Endothelial cell of umbilical vein (primary cell): ENCODE measurements at places on chromosomes 11 and 22. TPM values are rescaled to one million over a fixed set of nuclear protein-coding genes. Genes with fewer than 3 reads are reported as not detected.

COPB1 gene
- 47.8 and 61.1 TPM in 2 replicates for polyA plus RNA-seq

OR52D1 gene
- polyA plus RNA-seq = not detected in 2 replicates

GRCh38 chr11:33027846-33028536, 11.4 kb upstream of the TCP11L1 start:
- no peak for DNase-seq

DNA sequence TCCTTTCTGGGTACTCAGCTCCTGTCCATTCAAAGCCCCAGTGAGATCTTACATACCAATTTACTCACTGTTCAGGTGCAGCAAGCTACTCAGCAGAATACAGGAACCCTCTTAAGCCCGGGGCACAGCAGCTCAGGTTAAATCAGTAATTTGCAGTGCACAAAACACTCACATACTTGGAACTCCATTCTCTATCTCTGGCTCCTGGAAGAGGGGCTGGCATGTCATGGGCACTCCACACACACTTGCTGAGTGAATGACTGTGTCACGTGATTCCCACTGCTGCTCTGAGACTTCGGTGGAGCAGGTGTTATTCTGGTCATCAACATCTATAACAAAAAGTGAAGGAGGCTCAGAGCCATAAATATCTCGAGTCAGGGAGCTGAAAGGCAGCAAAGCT, 157.3 kb upstream of the BDNF start:
- no peak for DNase-seq

DNA sequence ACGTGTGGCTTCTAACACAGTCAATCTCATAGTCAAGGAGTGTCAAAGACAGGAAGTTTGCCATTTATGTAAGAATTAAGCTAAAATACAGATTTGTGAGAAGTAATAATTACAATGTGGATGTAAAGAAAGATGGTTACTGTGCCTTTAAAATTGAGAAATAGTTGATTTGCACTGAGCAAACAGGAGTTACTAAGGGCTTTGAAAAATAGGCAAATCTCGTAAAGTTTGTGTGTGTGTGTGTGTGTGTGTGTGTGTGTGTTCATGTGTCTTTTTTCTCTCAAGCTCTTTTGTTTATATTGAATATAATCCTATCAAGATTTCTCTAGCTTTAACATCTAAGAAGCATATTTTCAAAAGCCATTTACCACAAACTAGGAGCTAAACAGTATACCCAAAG, 2284.5 kb downstream of the LRRC4C start:
- DNase-seq = no peak

- DNase-seq = peak; percentile 97
These were observed 8.8 kb upstream of the DKK3 start for GRCh38 chr11:12017243-12017678.

UBQLNL gene
- 0.48 and 0.54 TPM in 2 replicates for polyA plus RNA-seq

- DNase-seq = peak; percentile 39
These were observed 37.6 kb upstream of the DKK3 start for GRCh38 chr11:12045914-12046635.

H19 gene
- 0.21 and 0.68 TPM in 2 replicates for polyA plus RNA-seq

GRAP2 gene
- polyA plus RNA-seq = 0.04 TPM in 1 of 2 replicates, not detected in the other

DNA sequence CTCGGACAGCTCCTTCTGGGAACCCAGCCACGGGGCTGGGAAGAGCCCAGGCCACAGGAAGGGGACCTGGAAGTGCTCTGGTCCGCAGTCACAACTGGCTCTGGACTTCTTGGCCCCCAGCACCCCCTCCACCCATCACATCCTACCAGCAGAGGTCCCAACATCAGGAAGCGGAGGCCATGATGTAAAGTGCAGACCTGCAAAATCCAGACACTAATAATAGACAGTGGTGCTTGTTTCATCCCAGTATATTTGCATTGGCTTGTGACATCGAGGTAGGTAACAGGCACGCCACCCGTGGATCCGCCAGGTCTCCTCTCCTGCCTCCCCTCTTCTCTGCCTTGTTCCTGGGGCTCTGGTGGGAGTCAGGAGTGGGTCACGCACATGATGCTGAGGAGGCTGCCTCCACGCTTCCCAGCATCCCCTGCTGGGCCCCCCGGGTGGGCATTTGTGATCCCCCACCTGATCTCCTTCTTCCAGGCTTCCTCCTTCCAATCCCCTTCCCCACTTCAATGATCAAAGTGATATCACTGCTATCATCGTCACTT, 1454.0 kb downstream of the BRD1 start:
- no peak for DNase-seq

DNA sequence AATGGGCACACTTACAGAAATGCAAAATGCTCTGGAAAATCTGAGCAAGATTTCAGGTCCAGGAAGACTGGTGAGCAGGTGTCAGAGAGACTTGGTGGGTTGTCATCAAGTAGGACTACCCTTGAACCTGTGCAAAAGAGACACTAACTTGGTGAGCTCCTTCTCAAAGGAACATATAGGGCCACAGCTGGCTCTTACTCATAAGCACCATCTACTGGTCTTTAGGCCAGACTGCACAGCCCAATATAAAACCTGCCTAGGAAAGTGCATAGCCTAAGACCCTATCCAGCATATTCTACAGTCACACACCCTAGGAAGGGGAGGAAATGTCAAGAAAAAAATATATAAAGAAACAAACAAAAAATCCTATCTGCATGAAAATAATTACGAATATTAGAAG, 18.2 kb upstream of the OR10W1 start:
- DNase-seq = peak; percentile 53

PRRG4 gene
- polyA plus RNA-seq = not detected in 2 replicates

DNA sequence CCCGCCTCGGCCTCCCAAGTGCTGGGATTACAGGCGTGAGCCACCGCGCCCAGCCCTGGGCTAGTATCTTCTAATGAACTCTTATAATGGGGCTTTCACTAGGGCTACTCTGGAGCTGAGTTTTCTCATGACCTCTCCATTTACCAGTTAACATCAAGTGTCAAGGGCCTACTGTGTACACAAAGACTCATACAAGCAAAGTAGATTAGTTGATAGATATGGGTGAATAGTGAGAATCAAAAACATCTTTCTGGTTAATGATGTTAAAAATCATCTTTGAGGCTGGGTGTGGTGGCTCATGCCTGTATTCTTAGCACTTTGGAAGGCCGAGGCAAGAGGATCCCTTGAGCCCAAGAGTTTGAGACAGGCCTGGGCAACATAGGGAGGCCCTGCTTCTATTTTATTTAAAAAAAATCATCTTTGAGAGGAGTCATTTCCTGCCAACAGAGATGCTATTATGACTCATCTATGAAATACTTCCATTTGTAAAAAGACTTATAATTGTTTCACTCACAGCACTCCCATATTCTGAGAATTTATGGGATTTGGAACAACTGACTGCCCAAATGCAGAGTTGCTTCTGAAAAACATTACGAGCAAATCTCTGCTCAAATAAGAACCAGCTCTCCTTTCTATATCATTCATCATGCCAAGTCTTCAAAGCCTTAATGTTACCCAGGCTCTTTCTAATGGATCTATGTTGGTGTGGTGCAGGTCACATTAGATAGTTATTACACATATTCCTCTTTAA, 57.0 kb downstream of the GDPD4 start:
- DNase-seq = peak; percentile 83

DNA sequence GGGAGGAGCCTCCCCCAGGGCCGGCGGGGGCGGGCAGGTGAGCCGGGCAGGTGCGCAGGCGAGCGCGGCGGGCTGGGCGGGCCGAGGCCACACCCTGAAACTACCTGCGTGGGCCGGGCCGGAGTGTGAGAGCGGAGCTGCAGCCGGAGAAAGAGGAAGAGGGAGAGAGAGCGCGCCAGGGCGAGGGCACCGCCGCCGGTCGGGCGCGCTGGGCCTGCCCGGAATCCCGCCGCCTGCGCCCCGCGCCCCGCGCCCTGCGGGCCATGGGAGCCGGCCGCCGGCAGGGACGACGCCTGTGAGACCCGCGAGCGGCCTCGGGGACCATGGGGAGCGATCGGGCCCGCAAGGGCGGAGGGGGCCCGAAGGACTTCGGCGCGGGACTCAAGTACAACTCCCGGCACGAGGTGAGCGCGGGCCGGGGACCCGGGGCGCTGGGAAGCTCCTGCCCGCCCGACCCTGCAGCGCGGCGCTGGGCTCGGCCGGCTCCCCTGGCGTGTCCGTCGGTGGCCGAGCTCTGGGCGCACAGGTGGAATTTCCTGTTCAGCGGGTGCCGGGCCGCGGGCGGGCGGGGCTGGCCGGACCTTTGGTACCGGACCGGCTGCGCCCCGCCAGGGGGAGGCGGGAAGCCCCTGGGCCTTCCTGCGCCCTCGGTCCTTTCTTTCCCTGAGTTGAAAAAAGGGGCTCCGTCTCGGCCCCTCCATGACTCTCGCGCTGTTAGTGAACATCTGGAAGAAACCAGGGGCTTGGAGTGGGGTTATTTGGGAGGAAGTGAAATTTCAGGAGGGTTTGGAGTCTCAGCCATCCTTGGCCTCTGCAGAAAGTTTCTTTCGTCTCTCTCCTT, at the start of gene ST14:
ST14 (plus strand) TSS at position 126 of the 841 bp plus-strand sequence; CDS start at position 324, 198 bp downstream.
- no peak for DNase-seq

DNA sequence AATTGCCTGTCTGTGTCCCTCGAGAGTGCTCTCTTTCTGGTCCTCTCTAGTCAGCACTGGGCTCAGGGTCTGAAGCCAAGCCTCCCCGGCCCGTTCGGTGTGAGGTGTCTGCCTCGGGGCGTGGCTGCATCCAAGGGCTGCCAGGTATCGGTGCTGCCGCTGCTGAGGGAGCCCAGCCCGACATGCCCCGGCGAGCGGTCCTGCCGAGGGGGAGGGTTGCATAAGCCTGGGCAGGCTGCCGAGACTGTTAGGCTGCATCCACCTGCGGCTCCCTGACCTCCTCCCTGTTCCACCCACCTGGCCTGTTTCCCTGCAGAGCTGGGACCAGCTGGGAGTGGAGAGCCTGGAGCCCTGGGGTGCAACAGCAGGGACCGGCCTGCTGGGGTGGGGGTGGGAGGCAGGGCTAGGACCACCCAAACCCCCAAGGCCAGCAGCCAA, 6.3 kb downstream of the OVOL1 start:
- no peak for DNase-seq

CCDC117 gene
- 4.2 and 5.5 TPM in 2 replicates for polyA plus RNA-seq

DNA sequence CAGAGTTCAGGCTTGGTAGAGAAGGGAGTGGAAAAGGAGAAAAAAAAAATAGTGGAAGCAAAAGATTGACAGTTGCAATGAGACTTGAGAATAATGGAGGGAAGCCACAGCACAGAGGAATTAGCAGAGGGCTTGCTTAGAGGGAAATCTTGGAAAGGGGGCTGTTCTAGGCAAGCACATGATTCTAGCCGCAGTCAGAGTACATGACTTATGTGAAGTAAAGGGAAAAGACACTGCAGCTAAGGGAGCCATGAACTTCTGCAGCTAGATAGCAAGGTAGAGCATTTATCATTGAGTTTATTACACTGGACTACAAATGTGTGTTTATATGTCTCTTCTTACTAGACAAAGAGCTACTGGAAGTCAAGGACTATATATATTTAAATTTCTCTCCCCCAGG, 144.0 kb upstream of the OPCML start:
- no peak for DNase-seq

DNA sequence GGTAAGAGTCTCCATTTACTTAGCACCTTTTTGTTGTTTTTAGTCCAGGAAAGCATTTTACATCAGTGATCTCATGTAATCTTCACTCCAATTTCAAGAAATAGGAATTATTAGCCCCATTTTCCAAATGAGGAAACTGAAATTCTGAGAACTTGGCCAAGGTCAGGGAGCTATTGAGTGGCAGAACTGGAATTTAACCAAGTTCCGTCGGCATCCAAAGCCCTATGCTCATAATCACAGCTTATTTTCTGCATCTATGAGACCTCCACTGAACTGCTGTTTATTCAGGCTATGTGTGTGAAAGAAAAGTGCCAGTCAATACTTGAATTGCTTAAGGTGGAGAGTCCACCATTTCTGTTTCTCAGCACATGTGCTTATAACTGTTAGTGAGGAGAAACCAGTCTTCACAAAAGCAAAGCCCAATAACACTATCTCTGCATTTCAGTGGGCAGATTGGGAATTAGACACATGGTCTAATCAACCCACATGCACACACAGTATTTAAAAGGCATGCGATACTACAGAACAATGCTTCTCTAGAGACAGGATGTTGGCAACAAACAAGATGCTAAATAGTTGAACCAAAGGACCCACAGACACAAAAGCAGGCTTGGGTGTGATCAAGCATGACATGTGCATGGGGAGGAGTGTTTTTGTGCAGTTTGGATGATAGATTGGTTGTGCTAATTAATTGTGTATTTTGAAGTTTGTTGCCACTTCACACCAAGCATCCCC, 780.6 kb downstream of the OPCML start:
- DNase-seq = no peak

DNA sequence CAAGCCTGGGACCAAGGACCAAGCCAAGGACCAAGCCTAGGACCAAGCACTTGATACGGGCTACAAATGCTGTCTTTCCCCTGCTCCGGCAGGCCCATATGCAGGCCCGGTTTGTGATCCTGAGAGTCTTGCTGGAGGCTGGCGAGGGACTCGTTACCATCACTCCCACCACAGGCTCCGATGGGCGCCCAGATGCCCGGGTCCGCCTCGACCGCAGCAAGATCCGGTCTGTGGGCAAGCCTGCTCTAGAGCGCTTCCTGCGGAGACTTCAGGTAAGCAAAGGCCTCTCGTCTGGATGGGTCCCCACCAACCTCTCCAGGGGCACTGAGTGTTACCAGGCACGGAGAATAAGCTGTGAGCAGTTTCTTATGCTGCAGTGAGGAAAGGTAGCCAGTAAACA, 13.2 kb upstream of the BBS1 start:
- DNase-seq = no peak

GRCh38 chr22:46443850-46444389, 93.5 kb downstream of the CELSR1 start:
- DNase-seq = no peak

DNA sequence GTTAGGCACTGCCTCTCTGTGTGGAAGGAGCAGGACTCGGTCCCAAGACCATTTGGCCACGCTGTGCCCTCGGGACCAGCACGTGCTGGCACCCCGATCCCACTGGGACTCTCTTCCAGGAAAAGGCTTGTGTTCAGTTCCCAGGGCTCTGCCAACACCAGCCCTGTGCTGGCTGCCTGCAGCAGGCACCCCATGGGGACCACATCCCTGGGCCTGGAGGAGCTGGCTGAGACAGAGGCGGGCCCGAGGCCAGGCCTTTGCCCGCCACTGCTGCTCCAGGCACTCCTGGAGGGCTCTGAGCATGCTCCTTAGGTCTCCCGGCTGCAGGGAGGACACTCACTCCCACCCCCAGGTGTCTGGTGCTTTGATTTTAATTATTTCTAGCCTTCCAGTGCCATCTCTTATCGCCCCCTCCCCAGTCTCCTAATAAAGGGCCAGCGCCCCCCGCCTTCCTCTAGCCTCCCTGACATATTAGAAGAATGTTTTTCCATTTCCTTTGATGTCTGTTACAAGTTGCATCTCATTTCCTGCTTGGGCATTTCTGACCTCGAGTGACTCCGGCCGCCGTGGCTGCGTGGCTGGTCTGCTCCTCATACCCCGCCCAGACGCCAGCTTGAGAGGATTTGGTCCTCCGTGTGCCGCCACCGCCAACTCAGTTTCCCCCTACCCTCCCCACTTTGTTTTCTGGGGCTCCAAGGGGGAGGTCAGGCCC, 14.4 kb downstream of the CDKN1C start:
- DNase-seq = no peak

RTN4R gene
- 2.2 and 3.5 TPM in 2 replicates for polyA plus RNA-seq

- DNase-seq = no peak
These were observed 532.3 kb downstream of the DLG2 start for GRCh38 chr11:85094795-85095194.

WBP2NL gene
- 0.08 and 0.13 TPM in 2 replicates for polyA plus RNA-seq
